ENCODE measurements at places on chromosomes 7 and 10.

DNA sequence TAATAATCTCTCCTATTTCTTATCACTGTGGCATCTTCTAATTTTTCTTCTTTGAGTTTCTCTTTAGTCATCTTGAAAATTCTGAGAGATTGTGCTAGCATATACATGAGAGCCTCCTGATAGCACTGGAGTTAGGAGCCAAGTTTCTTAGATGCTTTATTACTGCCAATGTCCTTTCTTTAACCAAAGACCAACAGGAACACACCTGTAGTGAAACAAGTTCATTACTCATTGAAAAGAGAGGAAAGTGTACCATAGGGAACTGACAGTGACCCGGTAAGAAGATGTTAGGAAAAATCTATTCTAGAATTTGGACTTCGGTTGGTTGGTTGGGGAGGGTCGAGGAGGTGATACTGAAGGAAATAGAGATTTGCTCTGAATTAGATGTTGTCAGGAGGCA, 27.1 kb upstream of the CD36 start:
- DNase-seq = no peak

DNA sequence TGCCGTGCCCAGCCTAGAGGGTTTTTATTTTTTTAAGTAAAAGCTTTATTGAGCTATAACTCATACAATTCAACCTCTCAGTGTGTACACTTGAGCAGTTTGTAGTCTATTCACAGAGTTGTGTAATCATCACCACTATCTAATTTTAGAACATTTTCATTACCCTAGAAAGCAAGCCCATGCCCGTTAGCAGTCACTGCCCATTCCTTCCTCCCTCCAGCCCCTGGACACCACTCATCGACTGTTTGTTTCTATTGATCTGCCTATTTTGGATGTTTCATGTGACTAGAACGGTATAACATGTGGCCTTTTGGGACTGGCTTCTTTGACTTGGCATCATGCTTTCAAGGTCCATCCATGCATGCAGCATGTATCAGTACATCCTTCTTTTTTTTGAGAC, 25.7 kb upstream of the SEC61A2 start:
- no peak for DNase-seq

DNA sequence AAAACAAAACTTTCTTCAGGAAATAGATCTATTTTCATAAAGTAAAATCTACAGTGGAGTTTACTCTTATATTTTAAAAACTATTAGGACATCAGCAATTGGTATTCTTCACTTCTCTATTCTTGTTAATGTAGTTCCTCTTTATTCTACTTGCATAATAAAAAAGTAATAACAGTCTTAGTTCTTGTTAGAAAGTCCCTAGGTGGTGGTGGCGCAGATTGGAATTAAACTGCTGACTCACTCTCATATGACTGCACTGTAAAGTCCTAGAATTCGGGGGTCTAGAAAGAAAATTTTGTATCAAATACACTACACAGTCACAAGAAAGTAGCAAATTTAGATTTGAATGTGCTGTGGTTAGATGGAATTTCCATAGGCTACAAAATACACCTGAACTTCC, 44.6 kb upstream of the TES start:
- no peak for DNase-seq

- no peak for DNase-seq
Measured at GRCh38 chr7:35825974-35826373, 25.1 kb downstream of the SEPTIN7 start.

- DNase-seq = no peak
Measured at GRCh38 chr10:125441151-125441550, 241.8 kb downstream of the TEX36 start.

DNA sequence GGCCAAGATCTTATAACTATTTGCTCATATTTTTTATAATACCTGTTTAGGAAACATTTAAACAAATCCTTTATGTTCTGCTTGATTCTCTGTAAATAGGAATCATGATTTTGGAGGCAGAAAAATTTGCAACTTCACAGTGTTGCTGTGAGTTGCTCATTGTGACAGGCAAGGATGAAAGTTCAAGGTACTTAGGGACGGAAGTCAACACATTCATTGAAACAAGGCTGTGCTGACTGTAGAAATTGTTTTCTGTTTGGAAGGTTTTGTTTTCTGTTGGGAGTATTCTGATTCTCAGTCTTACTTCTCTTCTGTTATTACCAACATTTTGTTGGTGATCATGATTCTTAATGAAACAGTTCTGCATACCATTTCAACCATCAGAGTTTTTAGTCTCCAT, 54.9 kb downstream of the FANK1 start:
- DNase-seq = no peak

GRCh38 chr7:116575853-116576252, 51.0 kb downstream of the CAV1 start:
- DNase-seq = no peak

GRCh38 chr7:134829380-134829986, 50.0 kb downstream of the CALD1 start:
- no peak for DNase-seq

- no peak for DNase-seq
Measured at GRCh38 chr10:33155720-33156638, 178.5 kb downstream of the NRP1 start.

GRCh38 chr7:110839866-110840265, 251.1 kb upstream of the LRRN3 start:
- DNase-seq = no peak

DNA sequence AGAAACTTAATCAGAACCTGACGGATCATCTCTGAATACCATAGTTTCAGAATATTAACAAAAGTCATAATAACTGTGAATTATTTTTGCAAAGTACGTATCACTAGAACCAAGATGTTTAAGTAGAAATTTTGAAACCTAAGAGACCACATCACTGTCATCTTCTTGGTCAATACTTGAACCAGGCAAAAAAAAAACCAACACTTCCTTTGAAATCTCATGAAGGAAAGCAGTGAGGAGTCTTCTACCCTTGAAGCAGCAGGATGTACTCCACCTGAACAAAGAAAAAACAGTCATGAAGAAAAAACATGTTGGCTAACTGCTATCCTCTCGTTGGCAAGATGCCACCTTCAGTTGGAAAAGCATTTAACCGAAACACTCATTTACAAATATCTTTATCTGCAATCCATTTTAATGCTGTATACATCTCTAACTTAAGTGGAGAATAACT, 82.4 kb downstream of the SRPK2 start:
- no peak for DNase-seq

- DNase-seq = no peak
Measured at GRCh38 chr7:24024276-24025068, 259.5 kb upstream of the NPY start.

DNA sequence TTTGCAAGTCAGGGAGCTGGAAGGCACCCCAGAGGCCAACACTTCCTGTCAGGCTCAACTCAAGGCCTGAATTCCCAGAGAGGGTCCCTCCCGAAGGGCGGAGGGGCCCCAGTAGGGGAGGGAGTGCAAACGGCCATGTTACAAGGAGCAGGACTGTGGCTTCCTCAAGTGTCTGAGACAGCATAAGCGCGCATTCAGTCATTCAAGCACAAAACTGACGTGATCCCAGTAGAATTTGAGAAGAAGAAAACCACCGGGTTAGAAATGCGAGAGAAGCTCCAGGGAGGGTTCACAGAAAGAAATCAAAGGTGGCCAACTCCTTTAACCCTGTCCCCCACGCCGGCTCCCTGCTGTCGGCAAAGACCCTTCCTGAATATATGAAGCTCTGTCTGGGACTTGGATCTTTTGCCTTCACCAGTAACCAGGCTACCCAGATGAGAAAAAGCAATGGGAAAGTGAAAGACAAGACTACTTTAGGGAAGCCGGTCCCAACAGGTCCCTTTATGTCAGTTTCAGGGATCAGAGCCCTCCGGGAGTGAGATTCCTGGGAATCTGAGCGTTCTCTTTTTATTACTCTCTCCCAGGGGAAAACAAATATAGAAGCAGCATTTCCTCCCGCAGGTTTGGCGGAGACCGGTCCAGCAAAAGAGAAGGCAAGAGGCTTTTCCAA, 1.3 kb downstream of the AFAP1L2 start:
- DNase-seq = no peak

- no peak for DNase-seq
Measured at GRCh38 chr7:861222-861621, 15.1 kb upstream of the GET4 start.

DNA sequence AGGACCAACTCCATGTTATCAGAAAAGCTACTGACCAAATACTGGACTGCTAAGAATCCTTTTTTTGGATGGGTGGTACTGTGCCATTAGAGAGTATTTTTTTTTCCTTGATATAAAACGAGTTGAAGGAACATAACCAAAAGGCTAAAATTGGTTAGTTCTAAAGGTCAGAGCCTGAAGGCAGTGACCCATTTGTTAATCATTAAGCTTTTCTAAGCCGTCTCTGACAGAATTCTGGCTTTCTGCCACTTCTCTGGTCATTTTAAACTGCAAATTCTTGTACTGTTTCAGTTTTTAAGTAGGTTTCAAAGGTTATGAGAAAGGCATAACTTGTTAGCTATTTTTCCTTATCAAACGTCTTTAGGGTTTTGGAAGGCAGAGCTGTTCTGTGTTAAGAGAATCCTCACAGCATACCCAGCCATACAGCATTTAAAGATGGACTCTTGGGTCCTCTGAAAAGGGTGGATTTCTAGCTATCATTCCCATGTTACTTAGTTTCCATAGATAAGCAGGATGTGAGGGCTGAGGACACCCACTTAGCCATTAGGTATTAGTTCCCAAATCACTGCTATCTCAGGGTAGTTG, 196.8 kb downstream of the RNLS start:
- no peak for DNase-seq

DNA sequence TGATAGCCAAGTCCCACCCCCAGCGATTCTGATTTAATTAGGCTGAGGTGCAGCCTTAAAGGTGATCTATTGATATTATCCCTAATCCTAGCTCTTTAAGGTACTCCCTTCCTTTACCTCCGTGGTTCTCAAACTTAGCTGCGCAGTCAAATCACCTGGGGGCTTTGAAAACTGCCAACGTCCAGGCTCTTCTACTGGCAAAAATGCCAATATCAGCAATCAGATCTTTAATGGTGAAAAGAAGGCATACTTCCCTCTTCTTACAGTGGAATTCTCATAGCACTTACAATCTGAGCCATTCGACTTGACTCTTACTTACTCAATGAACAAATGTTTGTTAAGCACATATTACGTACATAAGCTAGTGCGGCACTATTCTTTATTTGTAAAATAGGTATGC, 704 bp upstream of the SLC35B4 start:
- no peak for DNase-seq

DNA sequence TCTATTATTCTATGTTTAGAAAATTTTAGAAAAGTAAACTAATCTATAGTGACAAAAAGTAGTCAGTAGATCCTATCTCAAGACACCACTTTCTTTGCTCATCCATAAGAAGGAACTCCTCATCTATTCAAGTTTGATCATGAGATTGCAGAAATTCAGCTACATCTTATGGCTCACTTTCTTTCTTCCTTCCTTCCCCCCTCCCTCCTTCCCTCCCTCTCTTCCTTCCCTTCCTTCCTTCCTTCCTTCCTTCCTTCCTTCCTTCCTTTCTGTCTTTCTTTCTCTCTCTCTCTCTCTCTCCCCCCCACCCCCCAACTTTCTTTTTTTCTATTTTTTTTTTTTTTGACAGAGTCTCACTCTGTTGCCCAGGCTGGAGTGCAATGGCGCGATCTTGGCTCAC, 35.3 kb upstream of the SRPK2 start:
- no peak for DNase-seq

- DNase-seq = no peak
Measured at GRCh38 chr7:98088109-98088508, 18.6 kb upstream of the LMTK2 start.

GRCh38 chr7:127954357-127954748, 76.9 kb downstream of the LRRC4 start:
- DNase-seq = no peak

All from posterior vena cava (tissue), 2 donors.